ENCODE measurements at places on chromosomes 2 and 18.

- no peak overlapping the region for H3K4me3 ChIP-seq
- H3K27ac ChIP-seq = no peak overlapping the region
- no peak for DNase-seq
- no peaks in the 10 kb centered on the region for H3K27me3 ChIP-seq
- no peaks in the 10 kb centered on the region for H3K36me3 ChIP-seq
These were observed 207.1 kb downstream of the KCNS3 start for GRCh38 chr2:18085593-18085992.

GRCh38 chr2:133690780-133691179, 122.5 kb upstream of the NCKAP5 start:
- no peaks in the 10 kb centered on the region for H3K36me3 ChIP-seq
- DNase-seq = no peak
- no peaks in the 10 kb centered on the region for H3K27me3 ChIP-seq
- no peaks in the 10 kb centered on the region for H3K4me1 ChIP-seq

DNA sequence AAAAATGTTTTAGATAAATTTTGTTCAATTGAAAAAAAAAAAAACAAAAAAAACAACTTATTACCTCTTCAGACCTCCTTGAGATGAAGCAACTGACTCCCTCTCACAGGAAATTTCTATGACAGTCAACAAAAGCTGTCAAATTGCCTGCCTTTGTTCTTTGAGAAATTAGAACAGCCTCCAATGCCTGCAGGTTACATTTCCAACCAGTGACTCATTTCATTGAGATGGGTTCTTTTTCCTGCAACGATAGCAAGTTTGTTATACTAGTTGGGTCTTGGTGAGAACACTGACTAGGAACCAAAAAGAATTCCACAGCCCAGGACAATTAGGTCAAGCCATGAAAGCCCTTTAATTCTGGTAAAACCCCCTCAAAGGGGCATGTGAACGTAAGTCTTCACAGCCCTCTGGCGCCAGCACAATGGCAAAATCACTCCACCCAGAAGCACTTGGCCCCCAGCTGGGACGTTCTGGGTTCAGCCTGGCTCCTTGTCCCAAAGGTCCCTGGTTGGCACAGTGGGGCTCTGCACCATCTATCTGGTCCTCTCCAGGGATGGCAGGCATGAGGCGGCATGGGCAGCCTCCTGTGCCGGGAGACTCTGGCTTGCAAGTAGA, 87.0 kb downstream of the SPP2 start:
- H3K4me1 ChIP-seq = peaks cover 9% of the 10 kb centered on the region
- H3K36me3 ChIP-seq = no peaks in the 10 kb centered on the region
- no peak overlapping the region for H3K4me3 ChIP-seq
- DNase-seq = no peak
- no peaks in the 10 kb centered on the region for H3K27me3 ChIP-seq

DNA sequence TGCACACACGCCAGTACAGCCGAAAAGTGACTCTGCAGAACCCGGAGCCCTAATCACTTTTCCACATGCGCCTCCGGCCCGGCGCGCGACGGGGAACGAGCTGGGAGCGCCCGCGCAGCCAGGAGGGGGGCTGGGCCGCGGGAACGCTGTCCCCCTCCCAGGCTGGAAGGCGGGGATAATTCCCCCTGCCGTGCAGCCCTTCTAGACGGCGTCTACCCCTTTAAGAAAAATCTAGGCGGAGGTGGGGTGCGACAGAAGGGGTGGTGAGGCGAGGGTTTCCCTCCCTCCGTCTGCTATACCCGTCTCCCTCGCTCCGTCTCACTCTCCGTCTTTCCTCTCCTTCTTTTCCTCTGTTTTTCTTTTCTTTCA, 2.4 kb downstream of the CYP26B1 start:
- peak; percentile 66 for DNase-seq
- peaks cover 36% of the 10 kb centered on the region for H3K27me3 ChIP-seq
- peaks cover 79% of the 10 kb centered on the region for H3K4me1 ChIP-seq
- peak overlapping the region; percentile 56 for H3K4me3 ChIP-seq
- H3K27ac ChIP-seq = no peak overlapping the region

DNA sequence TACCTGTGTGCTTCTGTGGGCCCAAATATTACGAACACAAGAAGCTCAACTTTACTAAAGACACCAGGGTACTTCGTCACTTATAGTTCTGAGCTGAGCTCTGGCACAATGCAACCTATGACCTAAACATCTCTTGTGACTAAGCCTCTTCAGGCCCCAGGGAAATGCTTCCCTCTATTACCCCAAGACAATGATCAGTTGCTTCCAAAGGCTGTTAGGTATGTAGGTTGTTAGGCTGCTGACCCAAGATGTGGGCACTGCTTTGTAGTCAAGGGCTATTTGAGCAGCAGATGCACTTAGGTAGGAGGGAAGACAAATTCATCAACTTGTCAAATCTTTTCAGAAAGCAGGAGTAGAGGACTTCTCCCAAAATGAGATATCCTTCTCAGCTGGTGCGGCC, 640.1 kb downstream of the EPHA4 start:
- H3K4me1 ChIP-seq = no peaks in the 10 kb centered on the region
- DNase-seq = no peak
- H3K36me3 ChIP-seq = no peaks in the 10 kb centered on the region
- no peaks in the 10 kb centered on the region for H3K27me3 ChIP-seq
- H3K4me3 ChIP-seq = no peak overlapping the region

DNA sequence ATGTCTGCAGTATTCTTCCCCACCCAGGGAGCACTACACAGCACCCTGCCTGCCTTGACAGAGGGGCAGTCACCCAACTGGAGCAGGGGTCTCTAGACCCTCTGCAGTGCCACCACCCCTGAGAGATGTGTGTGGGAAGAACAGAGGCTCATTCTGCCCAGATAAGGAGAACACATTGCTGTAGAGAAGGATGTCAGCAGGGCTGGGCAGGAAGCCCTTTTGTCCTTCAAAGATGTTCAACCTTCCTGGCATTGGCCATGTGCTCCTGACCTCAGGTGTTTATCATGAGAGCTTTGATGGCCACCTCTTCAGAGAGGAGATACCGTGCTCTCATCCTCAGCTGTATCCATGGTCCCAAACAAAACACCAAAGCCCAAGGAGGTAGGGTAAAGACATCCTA, 4.6 kb upstream of the TEX51 start:
- no peak overlapping the region for H3K4me3 ChIP-seq
- H3K27me3 ChIP-seq = no peaks in the 10 kb centered on the region
- no peaks in the 10 kb centered on the region for H3K4me1 ChIP-seq
- H3K36me3 ChIP-seq = no peaks in the 10 kb centered on the region
- DNase-seq = no peak

All from stomach (tissue), 19 donors.